Neural progenitor cell (in vitro differentiated cells): ENCODE measurements at places on chromosomes 2 and 18. TPM values are rescaled to one million over a fixed set of nuclear protein-coding genes. Genes with fewer than 3 reads are reported as not detected.

Gene SNED1
- 0.11 and 0.31 TPM in 2 replicates for total RNA-seq

Gene FEV
- total RNA-seq = not detected in 2 replicates

Gene LCT
- 0.03 TPM in 1 of 2 replicates, not detected in the other for total RNA-seq

Gene LYPD6B
- total RNA-seq = 0.34 TPM in 1 of 2 replicates, not detected in the other

Gene RAB17
- 0.43 TPM in 1 of 2 replicates, not detected in the other for total RNA-seq

Gene PNPT1
- 25.5 and 33.5 TPM in 2 replicates for total RNA-seq

Gene NPHP1
- total RNA-seq = 8.1 TPM in 2 replicates

DNA sequence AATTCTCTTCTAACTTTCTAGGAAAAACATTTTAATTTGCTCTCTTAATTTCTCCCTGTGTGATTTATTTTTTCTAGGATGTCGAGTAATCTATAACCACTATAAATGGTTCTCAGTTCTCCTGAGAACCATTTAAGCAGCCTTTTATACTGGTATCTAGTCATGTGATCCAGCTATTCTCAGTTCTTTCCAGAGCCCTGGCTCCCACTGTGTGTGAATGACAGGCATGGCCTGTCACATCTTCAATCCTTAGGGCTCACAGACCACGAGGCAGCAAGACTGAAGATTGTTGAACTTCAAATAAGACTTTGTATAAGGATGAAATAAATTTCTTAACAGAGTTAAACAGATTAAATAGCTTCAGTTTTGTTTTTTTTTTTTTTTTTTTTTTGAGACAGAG lies 219.4 kb downstream of the HNMT start:
- DNase-seq = peak; percentile 48

GRCh38 chr18:74326231-74326630 lies 10.6 kb downstream of the C18orf63 start:
- H3K4me1 ChIP-seq = peaks cover 15% of the 10 kb centered on the region
- DNase-seq = no peak
- H3K27me3 ChIP-seq = no peaks in the 10 kb centered on the region
- no peak overlapping the region for H3K4me3 ChIP-seq
- no peak overlapping the region for H3K27ac ChIP-seq

DNA sequence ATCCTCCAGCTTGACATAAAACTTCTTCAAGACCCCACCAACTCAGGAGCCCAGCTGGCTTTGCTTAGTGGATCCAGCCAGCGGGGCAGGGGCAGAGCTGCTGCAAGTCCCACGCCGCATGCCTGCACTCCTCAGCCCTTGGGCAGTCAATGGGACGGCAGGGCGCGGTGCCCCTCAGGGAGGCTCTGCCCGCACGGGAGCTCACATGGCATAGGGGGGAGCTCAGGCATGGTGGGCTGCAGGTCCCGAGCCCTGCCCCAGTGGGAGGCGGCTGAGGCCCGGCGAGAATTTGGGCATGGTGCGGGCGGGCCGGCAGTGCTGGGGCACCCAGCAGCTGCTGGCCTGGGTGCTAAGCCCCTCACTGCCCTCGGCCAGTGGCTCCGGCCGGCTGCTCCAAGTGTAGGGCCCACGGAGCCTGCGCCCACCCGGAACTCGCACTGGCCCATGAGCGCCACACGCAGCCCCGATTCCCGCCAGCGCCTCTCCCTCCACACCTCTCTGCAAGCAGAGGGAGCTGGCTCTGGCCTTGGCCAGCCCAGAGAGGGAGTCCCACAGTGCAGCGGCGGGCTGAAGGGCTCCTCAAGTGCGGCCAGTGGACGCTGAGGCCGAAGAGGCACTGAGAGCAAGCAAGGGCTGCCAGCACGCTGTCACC lies 27.2 kb downstream of the IDH1 start:
- no peaks in the 10 kb centered on the region for H3K36me3 ChIP-seq
- no peak overlapping the region for H3K27ac ChIP-seq
- no peak for DNase-seq
- H3K4me3 ChIP-seq = no peak overlapping the region
- H3K27me3 ChIP-seq = no peaks in the 10 kb centered on the region

GRCh38 chr2:241074901-241075540 lies 27.1 kb downstream of the MTERF4 start:
- H3K27me3 ChIP-seq = no peaks in the 10 kb centered on the region
- DNase-seq = no peak
- H3K36me3 ChIP-seq = no peaks in the 10 kb centered on the region
- H3K4me1 ChIP-seq = no peaks in the 10 kb centered on the region
- no peak overlapping the region for H3K27ac ChIP-seq
- H3K4me3 ChIP-seq = no peak overlapping the region

GRCh38 chr2:128305555-128306080 lies 13.1 kb downstream of the HS6ST1 start:
- DNase-seq = no peak
- no peak overlapping the region for H3K4me3 ChIP-seq
- no peaks in the 10 kb centered on the region for H3K27me3 ChIP-seq
- H3K27ac ChIP-seq = peak overlapping the region; percentile 66
- no peaks in the 10 kb centered on the region for H3K36me3 ChIP-seq
- H3K4me1 ChIP-seq = peaks cover 40% of the 10 kb centered on the region

DNA sequence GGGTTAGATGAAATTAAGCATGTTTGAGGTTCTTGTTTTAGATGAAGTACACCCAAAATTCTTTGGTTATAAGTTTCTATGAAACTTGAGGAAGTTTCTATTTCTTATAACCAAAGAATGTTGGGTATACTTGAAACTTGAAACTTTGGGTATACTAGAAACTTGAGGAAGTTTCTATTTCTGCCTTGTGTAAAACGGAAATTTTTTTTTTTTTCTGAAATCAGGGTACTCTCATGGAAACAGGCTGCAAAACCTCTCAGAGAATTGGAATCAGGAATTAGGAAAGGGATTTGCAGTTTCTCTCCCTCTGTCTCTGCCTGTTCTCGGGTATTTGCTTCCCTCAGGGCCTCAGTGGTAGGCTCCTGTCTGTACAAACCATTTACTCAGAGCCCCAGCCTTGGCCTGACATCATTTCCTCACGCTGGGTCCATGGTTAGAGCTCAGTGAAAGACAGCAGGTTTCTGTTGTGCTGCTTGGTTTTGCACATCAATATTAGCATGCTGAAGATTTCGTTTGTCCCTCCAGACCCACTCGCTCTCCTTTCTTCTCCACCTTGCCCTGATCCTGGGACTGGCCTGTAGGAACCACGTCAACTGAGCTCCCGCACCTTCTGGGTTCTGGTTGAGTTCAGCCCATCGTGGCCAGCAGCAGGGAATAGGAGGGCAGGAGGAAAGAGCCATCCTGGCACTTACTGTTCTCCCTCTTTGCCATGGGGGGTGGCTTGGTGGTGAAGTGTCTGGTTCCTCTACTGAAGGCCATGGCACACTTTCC lies 106.4 kb downstream of the POLR1A start:
- H3K27ac ChIP-seq = no peak overlapping the region
- H3K4me3 ChIP-seq = no peak overlapping the region
- H3K4me1 ChIP-seq = peaks cover 10% of the 10 kb centered on the region

DNA sequence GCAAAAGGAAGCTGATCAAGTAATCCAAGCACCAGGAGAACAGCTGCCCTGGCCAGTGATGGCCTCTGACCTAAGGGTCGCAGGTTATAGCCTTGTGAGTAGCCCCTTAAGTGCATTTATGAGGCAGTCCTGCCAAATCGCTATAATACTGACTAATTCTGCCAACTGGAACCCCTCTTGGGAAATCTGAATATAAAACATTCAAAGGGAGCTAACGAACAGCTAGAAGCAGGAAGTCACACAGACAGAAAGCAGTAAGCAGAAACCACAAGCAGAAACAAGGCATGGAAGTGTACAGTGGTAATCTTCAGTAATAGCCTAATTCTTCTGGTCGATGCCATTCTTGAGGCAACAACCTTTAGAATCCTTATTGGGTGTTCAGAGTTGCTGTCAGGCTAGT lies 521.3 kb downstream of the METTL4 start:
- H3K36me3 ChIP-seq = no peaks in the 10 kb centered on the region
- no peak overlapping the region for H3K4me3 ChIP-seq
- no peak for DNase-seq
- no peaks in the 10 kb centered on the region for H3K4me1 ChIP-seq

- H3K4me3 ChIP-seq = no peak overlapping the region
- H3K4me1 ChIP-seq = peaks cover 31% of the 10 kb centered on the region
- no peak for DNase-seq
- H3K27ac ChIP-seq = no peak overlapping the region
Measured at GRCh38 chr2:168146892-168147810, 100.2 kb downstream of the STK39 start.

- H3K36me3 ChIP-seq = no peaks in the 10 kb centered on the region
- H3K27me3 ChIP-seq = no peaks in the 10 kb centered on the region
- no peak for DNase-seq
- no peak overlapping the region for H3K4me3 ChIP-seq
- peaks cover 35% of the 10 kb centered on the region for H3K4me1 ChIP-seq
Measured at GRCh38 chr2:234630801-234631261, 133.9 kb upstream of the ARL4C start.

DNA sequence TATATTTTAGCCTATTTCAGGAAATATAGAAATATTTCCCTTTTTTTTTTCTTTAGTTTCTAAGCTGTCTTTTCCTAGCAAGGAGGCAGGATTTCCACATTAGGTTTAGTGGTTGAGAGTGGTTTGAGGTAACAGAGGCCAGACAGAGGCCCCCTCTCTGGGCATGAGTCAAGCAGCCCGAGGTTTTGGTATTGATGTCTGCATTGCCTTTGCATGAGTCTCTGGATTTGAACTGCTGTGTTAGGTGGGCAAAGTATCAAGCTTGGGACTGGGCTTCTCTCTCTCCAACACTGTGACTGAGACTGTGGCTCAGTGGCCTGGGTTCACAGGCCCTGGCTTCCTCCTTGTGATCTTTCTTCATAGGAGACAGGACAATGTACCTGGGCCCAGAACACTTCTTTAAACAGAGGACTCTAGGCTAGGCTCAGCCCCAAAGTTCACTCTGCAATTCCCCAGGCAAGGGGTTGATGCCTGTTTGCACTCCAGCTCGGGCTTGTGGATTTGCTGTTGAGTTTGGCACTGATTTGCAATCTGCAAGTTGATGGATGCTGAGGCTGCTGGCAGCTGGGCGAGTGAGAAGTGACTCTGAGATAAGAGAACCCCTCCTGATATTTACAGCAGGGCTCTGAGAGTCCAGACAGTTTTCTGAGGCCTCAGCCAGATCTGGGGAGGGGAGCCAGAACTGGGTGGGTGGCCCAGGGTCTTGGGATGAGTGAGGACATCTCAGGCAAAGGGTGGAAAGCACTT lies 271.2 kb downstream of the EN1 start:
- H3K4me1 ChIP-seq = no peaks in the 10 kb centered on the region
- H3K4me3 ChIP-seq = no peak overlapping the region
- no peaks in the 10 kb centered on the region for H3K36me3 ChIP-seq
- no peak overlapping the region for H3K27ac ChIP-seq

DNA sequence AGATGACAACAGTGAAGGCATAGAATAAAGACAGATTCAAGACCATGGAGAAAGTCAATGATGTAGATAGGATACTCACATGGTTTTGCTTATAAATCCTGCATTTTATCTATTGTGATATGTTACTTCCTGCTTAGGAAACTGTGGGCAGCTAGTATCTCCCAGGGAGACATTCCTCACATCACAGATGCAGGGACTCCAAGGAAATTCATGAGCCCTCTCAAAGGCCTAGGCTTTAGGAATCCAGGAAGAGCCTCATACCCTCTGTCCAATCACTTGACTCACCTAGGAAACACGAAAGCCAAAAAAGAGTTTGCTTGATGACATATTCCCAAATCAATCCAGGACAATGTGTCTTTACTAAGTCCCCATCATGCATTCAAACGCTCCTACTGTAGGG lies 247.8 kb upstream of the KLHL29 start:
- H3K27ac ChIP-seq = no peak overlapping the region
- no peak overlapping the region for H3K4me3 ChIP-seq
- DNase-seq = no peak
- H3K4me1 ChIP-seq = peaks cover 12% of the 10 kb centered on the region

DNA sequence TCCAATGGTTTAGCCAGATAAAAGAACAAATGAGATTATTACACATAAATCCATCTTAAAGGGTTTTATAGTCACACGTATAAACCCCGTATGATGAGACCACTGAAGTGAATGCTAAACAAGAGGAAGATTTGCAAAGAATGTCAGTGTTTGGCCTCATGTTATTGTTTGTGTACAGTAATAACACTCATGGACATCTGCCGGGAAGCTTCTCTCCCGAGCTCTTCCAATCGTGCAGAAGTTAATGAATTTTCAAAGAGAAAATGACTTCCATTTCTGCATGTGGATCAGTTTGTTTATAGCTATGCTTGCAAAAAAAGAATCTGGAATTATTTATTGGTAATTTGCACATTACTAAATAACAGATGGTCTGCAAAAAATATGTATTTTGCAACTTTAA lies 88.5 kb upstream of the APCDD1 start:
- peaks cover 15% of the 10 kb centered on the region for H3K4me1 ChIP-seq
- DNase-seq = no peak
- no peak overlapping the region for H3K4me3 ChIP-seq
- no peaks in the 10 kb centered on the region for H3K27me3 ChIP-seq
- H3K36me3 ChIP-seq = no peaks in the 10 kb centered on the region
- no peak overlapping the region for H3K27ac ChIP-seq

GRCh38 chr2:188209218-188209617 lies 82.5 kb upstream of the GULP1 start:
- no peaks in the 10 kb centered on the region for H3K36me3 ChIP-seq
- no peak for DNase-seq
- H3K4me1 ChIP-seq = no peaks in the 10 kb centered on the region

GRCh38 chr18:64713284-64713683 lies 564.4 kb upstream of the LINC00305 start:
- no peak overlapping the region for H3K27ac ChIP-seq
- no peaks in the 10 kb centered on the region for H3K36me3 ChIP-seq
- no peak for DNase-seq
- no peaks in the 10 kb centered on the region for H3K4me1 ChIP-seq
- no peaks in the 10 kb centered on the region for H3K27me3 ChIP-seq

- no peaks in the 10 kb centered on the region for H3K36me3 ChIP-seq
- DNase-seq = no peak
- H3K27me3 ChIP-seq = no peaks in the 10 kb centered on the region
- H3K27ac ChIP-seq = no peak overlapping the region
Measured at GRCh38 chr18:68033466-68033865, 516.9 kb upstream of the DSEL start.

- H3K4me3 ChIP-seq = no peak overlapping the region
- H3K27ac ChIP-seq = no peak overlapping the region
- no peak for DNase-seq
- H3K36me3 ChIP-seq = no peaks in the 10 kb centered on the region
Measured at GRCh38 chr2:11749646-11750349, 3.4 kb downstream of the LPIN1 start.

DNA sequence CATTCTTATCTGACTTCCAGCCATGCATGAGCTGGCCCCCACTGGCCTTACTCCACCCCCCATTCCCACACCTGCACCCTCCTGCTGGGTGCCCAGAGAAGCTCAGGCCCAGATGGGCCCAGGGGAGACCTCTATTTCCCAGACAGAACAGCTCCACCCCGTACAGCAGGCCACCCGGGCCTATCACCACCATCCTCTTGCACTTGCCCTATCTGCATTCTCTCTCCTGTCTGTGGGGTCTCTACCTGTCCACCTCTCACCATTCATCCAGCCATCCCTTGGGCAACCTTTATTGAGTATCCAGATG lies 25.3 kb upstream of the TNS1 start:
- H3K27me3 ChIP-seq = peaks cover 19% of the 10 kb centered on the region
- H3K36me3 ChIP-seq = no peaks in the 10 kb centered on the region
- no peak overlapping the region for H3K4me3 ChIP-seq
- DNase-seq = no peak
- H3K4me1 ChIP-seq = peaks cover 9% of the 10 kb centered on the region
- H3K27ac ChIP-seq = no peak overlapping the region
